Left cardiac atrium (tissue), 4 donors: ENCODE measurements at places on chromosomes 11 and 22. TPM values are rescaled to one million over a fixed set of nuclear protein-coding genes. Genes with fewer than 3 reads are reported as not detected.

DNA sequence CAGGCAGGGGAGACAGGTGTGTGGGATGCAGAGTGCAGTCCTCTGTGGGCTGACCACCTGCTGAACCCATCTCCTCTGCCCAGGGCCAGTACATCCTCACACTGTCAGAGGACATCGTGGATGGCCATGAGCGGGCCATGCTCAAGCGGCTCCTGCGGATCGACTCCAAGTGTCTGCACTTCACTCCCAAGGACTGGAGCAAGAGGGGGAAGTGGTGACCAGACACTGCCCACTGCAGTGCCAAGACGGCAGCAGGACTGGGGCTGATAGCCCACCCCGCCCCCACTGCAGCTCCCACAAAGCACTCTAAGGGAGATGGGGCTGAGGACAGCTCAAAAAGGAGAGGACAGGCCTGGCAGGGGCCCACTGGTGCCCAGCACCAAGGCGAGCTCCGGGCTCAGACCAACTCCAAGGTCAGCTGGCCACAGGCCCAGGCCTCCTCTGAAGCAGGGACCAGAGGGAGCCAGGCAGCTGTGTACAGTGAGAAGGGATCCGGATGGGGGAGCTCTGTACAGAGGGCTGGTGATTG, 1.6 kb downstream of the RNASEH2C start:
- peak; percentile 32 for DNase-seq

DNA sequence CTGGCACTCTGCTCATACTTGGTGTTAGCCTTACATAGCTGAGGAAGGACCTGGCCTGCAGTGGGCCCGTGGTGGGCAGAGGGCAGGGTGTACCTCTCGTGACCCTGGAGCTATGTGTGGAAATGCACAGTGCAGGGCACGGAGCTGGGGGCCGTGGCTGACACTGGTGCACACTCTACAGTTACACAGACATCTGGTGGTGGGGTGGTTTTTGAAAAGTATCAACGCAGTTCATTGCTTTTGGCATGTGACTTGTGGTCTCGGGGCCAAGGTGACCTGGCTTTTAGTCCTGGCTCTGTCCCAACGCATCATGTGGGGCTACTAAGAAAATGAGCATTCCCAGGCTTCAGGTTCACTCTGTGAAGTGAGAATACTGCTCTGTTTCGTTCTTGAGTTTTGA, 553.6 kb downstream of the NTM start:
- no peak for DNase-seq

DNA sequence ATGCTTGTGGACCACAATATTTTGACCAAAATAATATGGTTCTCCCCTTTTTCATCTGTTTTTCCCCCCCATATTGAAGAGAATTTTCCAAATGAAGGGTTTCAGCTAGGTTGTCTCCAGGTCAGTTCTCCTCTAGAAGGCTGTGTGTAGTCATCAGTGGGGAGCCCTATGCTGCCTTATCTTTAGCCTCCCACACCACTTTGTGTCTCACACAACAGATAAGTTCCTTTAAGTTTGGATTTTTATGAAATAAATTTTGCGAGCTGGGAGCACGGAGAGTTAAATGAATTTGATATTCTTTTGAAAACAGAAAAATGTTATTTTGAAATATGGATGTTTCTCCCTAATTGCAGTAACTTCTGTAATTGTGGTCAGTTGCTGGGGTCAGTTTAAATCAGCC, 28.9 kb downstream of the PAX6 start:
- no peak for DNase-seq

- no peak for DNase-seq
Observed at GRCh38 chr11:124978316-124978715, 24.3 kb downstream of the CCDC15 start.

GRCh38 chr11:47337229-47337924, 15.1 kb downstream of the MYBPC3 start:
- DNase-seq: peak; percentile 22

GRCh38 chr22:35380013-35380412, 883 bp upstream of the HMOX1 start:
- no peak for DNase-seq

- no peak for DNase-seq
Observed at GRCh38 chr11:2555891-2556290, 111.1 kb downstream of the KCNQ1 start.

GRCh38 chr11:128711890-128712289, 18.0 kb downstream of the FLI1 start:
- no peak for DNase-seq

GRCh38 chr22:43796567-43796966, 15.5 kb downstream of the EFCAB6 start:
- DNase-seq: no peak

- DNase-seq: no peak
Observed at GRCh38 chr11:35223371-35223796, 84.4 kb downstream of the CD44 start.

- no peak for DNase-seq
Observed at GRCh38 chr11:73401217-73401923, 25.2 kb downstream of the RELT start.

- DNase-seq: no peak
Observed at GRCh38 chr11:132114743-132115142, 744.3 kb downstream of the NTM start.

- DNase-seq: no peak
Observed at GRCh38 chr11:68601147-68601546, 83.2 kb upstream of the GAL start.

DNA sequence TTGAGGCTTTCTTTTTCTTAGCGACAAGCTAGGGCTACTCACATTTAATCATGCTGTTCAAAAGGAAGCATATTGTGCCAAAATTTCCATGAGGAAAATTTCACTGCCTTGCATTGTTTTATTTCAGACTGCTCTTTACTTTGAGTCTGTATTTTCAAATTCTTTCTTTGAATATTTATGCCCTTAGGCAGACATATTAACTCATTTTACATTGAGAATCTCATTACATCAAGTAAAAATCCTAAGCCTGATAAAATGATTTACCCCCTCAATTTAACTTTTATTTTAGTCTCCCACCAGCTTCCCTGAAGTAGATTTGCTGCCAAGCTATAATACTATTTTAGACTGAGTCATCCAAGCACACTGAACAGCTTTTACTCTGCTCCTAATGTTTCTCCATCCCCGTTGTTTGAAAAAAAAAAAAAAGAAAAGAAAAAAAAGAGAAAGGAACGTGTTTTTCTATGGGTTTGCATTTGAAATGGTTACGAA, 189.3 kb upstream of the MTMR2 start:
- DNase-seq: no peak

- DNase-seq: peak; percentile 18
Observed at GRCh38 chr22:49633010-49633324, 194.7 kb downstream of the BRD1 start.

DNA sequence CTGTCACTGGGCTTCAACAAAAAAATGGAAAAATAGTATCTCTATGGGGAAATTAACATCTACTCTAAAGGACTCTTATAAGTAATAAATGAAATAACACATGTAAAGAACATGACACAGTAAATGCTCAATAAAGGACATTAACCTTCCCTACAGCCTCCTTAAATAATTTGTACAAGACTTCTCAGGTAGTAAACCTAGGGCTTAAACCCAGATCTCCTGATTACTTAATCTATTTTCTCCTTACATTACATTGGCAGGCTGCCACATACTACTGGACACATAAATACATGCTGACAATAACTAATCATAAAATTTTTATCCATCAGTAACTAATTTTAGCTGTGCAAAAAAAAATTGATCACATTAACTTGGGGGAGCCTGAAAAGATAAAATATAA, 4.9 kb downstream of the AMBRA1 start:
- DNase-seq: no peak

DNA sequence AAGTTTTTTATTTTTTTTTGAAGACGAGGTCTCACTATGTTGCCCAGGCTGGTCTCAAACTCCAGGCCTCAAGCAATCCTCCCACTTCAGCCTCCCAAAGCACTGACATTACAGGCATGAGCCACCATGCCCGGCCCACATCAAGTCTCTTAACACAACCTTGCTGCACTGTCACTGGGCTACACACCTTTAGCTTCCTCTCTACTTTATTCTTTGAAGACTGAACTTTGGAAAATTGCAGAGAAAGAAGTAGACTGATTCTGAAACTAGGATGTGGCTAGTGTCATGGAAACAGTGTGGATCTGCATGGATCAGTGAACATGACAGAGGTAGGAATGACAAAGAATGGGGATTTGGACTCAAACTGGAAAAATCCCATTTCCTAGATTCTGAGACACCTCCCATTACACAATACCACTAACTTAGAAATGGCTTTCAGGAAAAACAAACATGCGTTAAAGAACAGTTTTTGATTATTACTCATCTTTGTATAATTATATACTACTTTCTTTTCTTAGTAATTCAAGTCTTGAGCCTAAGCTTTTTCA, 99.6 kb upstream of the SPON1 start:
- DNase-seq: no peak

DNA sequence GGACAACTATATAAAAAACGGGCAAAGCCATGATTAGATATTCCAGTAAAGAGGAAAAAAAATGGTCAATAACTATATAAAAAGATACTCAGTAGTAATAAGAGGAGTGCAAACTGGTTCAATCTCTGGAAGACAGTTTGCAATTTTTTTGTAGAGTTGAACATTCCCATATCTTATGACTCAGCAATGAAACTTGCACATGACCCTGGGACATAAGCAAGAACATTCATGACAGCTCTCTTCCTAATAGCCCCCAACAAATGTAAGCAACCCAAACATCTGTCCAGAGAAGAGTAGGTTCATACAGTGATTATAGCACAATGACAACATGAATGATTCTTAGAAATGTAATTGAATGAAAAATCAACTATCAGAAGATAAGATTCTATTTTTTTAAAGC, 21.8 kb upstream of the CSF2RB start:
- DNase-seq: no peak

GRCh38 chr11:12377824-12378593, 638 bp downstream of the PARVA start:
- peak; percentile 86 for DNase-seq

DTX4 gene
- total RNA-seq: 5.0 TPM

GNG3 gene
- total RNA-seq: not detected
